GM23338 (cell line): ENCODE measurements at places on chromosomes 5 and 9.

DNA sequence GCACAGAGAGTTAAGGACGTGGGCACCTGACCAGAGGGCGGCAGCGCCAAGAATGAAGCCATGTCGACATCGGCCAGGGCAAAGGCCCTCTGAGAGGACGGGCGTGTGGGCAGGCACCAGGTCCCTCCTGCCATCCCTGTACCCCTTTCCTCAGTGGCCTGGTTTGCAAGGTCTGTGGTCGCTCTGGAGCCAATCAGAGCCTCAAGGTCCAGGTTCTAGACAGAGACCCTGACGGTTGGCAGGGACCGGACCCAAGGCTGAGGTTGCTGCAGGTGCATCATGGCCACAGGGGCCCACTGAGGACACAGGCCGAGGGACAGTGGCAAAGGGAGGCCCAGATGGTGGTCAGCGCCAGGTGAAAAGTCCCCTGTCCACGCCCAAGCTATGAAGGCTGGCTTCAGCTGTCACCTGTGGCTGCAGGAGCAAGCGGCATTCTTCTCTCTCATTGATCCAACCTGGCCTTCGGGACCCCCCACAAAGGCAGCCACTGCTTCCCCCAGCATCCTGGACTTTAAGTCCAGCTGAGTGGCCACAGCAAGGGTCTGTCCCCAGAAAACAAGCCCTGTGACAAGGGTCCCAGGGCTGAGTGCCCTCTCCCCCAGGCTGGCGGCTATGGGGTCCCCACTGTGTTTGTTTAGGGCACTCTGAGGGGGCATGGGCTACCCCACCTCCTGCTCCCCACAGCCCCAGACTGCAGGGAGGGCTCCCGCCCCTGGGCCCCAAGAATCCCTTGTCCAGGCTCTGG, 48.9 kb downstream of the VAV2 start:
- DNase-seq = no peak

GRCh38 chr9:130660326-130660682, 4.1 kb upstream of the PRDM12 start:
- no peak for DNase-seq

DNA sequence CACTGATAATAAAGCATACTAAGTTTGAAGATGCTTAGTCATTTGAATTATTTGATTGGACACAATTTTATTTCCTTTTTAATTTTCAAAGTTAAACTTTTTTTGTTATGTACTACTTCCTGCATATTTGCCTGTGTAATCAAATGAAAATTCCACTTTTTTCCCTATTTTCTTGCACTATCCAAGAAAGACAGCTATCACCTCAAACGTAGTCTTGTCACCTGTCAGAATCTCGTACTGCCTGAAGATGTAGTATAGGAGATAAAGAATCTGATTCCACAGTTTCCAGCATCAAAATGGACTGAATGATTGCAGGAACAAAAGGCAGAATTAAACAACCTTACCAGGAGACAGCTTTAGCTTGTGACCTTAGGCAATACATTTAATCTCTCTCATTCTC, 818.8 kb downstream of the MAT2B start:
- no peak for DNase-seq

DNA sequence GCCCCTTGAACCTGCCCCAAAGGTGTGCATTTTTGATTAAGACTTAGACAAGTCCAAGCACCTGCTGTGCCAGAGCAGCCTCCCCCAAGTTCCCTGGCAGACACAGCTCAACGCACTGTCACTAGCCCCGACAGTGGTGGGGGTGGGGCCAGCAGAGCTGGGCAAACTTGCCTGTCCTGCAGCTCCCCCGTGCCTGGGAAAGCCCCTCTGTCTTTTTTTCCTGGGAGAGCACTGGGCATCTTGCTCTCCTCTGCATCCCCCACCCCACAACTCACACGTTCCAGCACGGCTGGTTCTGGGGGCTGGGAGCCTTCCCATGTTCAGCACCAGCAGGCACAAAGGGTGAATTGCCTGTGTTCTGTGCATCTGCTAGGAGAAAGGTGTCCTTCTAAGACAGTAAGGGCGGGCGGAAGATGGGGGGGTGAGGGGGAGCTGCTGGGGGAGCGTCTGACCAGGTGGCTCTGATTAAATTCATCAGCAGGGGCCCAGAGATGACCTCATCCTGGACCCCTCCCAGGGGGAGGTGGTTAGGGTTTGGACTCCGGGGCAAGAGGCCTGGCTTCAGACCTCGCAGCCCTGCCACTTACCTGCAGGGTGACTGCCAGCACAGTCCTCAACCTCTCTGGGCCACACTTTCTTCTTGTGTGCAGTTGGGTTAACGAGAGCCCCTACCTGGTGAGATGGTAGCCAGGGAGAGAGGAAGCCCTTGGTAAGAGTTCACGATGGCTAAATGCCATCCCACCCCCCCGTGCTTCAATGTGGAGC, 23.5 kb downstream of the HMCN2 start:
- peak; percentile 36 for DNase-seq

- no peak for DNase-seq
These were observed 11.9 kb downstream of the UNC5A start for GRCh38 chr5:176822041-176822792.

DNA sequence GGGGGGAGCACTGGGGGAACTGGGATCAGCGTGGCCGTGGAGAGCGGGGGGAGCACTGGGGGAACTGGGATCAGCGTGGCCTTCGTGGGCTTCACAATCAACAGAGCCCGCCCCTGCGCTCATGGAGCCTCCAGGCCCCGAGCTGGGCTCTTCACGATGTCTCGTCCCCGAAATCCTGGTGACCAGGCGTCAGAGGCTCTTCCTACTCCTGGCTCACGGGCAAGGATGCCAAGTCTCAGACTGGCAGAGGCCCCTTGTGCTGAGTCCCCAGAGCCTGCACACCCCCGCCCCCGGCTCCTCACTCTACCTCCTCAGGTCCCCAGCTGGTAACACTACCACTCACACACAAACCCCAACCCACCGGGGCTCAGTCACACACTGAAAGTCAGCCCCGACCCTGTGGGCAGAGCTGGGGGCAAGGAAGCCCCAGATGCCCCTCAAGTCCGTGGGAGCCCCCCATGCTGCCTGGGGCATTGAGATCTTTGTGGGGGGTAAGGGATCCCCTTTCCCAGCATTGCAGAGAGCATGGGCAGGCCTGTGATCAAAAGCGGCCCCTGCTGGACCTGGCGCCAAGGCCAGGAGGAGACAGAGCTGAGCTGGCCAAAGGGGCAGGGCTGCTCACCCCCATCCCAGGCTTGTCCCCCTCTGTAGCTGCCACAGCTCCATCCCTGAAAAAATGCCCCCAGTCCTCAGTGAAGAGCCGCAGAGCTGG, 26.7 kb downstream of the LHX3 start:
- DNase-seq = no peak

DNA sequence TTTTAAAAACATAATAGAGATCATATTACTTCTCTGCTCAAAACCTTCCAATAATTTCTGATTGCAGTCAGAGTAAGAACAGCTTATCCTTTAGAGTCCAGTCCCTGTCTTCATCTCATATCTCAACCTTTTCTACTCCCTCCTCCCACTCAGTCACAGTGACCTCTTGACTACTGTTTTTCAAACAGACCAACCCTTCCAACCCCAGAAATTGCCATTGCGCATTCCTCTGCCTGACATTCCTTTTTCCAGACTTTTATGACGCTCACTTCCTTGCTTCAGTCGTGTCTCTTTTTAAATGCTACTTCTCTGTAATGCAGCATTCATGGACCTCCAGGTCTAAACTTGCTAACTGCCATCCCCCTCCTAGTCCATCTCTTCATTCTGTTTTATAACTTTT, 800.5 kb downstream of the BRINP1 start:
- no peak for DNase-seq

GRCh38 chr9:108225149-108225800, 630.5 kb downstream of the ACTL7B start:
- DNase-seq = no peak

- DNase-seq = peak; percentile 29
These were observed 110.4 kb upstream of the FAM174A start for GRCh38 chr5:100424787-100425186.

DNA sequence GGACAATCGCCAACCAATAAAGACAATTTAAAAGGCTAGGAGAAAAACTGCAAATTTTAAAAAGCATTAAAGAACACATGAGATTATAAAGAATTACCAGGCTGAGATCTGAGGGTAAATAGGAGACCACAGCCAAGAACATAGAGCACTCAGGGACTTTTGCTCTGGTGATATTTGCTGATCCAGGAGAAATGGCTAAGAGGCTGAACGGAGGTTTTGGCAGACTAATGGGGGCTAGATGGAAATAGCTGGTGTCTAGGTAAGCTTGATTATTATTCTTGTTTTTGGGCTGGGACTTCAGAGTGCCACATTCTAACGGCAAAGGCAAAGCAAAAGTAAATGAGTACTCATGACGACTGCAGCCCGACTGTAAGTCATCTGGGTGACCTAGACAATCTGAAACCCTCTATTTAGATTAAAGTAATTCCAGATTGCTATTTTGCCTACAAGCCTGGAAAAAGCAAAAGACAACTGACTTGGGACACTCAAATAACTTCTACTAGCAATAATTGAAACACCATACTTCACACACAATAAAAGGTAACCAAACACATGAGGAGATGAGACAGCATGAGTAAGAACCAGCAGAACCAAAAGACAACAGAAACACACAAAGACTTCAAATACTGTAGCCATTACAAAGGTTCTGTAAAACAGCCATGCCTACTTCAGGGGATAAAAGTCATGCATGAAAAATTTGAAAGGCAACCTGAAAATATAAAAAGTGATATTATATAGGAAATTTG, 68.8 kb downstream of the JAKMIP2 start:
- no peak for DNase-seq

GRCh38 chr5:76383126-76383832, 19.8 kb upstream of the IQGAP2 start:
- no peak for DNase-seq

- DNase-seq = peak; percentile 7
These were observed 182.9 kb upstream of the MEF2C start for GRCh38 chr5:89065919-89066318.

DNA sequence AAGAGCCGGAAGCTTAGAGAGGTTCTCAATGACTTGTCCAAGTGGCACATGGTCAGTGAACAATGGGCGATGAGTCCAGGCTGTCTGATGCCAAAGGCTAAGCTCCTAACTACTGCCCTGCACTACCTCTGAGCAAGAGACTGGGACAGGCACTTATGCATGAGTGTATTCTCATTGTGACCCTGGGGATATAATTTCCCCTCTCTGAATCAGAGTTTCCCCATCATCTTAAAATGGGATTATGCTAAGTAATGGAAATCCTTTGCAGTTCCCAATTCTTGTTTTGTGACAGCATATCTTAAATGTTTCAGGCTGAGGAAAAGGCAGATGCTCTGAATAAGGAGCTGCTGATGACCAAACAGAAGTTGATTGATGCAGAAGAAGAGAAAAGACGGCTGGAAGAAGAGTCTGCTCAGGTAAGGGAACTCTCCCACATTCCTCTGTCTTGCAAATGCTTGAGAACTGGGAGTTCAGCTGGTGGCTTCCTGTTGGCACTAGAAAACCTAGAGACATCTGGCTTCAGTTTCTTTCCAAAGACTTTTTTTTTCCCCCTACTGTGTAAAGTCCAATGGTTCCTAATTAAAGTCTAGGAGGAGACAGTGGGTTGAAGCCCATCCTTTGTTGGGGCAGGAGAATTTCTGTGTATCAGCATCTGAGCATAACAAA, 64.1 kb downstream of the GPR21 start:
- peak; percentile 69 for DNase-seq

DNA sequence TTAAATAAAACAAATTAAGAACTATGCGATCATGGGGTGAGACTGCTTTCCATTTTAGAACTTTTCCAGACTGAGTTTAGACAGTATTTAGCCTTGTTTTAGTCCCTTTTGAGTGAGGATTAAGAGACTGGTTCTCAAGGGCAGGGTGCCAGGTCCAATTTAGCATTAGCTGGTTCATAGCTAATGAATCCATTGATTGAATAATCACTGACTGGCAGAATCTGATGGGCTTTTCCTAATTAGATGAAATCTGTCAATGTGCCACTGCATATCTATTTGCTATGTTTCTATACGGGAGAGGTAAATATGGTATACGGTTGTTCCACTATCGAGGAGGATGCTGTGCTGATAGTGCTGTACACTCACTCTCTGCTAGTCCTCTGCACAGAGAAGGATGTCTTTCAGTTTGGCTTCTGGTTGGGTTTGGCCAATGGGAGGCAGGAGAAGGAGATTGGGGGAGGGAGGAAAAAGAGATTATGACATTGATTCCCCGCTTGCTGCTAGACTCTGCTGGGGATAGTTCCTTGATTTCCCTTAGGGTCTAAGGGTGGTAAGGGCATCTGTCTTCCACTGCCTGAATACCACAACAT, 496.6 kb downstream of the CTNND2 start:
- no peak for DNase-seq

DNA sequence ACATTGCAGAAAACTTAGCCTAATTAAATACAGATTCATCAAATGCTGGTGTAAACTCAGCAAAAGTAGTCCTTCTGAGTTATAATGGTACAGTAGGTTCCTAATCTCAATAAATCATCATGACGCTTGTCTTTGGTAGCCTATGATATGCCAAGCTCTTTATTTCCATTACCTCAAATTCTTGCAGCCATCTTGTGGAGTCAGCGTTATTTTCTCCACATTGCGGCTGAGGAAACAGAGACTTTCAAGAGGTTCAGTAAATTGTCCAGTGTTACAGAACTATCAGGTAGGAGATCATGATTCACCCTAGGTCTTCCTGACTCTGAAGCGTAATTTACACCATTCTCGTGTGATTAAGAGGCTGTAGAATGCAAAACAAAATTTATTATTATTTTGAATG, 237.2 kb downstream of the PCSK5 start:
- DNase-seq = no peak

GRCh38 chr9:90064248-90064647, 459.4 kb downstream of the GADD45G start:
- DNase-seq = no peak

- no peak for DNase-seq
These were observed 459.6 kb downstream of the ACTL7B start for GRCh38 chr9:108396193-108396592.

GRCh38 chr5:178460174-178460573, 130.0 kb downstream of the COL23A1 start:
- DNase-seq = no peak

DNA sequence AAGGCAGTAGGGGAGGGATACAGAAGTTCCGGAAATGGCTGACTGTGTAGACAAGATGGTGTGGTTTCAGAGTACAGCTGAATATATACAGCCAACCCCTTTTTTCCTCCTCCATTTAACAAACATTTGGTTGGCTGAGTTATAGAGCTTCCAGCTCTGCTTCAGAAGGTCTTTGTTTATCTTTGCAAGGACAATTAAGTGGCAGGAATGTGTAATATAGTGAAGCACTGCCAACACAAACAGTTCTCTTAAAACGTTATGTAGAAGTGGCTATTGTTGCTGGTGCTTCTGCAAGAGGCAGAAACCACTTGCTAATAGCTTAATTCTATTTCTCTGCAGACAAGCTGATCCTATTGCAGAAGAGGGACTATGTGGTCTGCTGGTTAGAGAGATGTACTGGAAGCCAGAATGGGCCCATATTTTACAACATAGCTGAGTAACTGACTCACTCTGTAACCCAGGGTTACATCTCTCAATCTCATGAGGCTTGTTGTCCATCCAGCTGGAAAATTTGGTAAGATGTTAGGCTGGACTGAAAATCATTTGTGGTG, 62.7 kb upstream of the OSMR start:
- no peak for DNase-seq

- no peak for DNase-seq
These were observed 17.3 kb downstream of the NFIB start for GRCh38 chr9:14296495-14297113.

- DNase-seq = peak; percentile 53
These were observed 342.8 kb downstream of the EBF1 start for GRCh38 chr5:158756871-158757270.
